IPS-NIHi11 (cell line): ENCODE measurements at places on chromosomes 6 and 20.

- no peak for DNase-seq
Measured at GRCh38 chr20:43662943-43663655, 3.8 kb upstream of the MYBL2 start.

DNA sequence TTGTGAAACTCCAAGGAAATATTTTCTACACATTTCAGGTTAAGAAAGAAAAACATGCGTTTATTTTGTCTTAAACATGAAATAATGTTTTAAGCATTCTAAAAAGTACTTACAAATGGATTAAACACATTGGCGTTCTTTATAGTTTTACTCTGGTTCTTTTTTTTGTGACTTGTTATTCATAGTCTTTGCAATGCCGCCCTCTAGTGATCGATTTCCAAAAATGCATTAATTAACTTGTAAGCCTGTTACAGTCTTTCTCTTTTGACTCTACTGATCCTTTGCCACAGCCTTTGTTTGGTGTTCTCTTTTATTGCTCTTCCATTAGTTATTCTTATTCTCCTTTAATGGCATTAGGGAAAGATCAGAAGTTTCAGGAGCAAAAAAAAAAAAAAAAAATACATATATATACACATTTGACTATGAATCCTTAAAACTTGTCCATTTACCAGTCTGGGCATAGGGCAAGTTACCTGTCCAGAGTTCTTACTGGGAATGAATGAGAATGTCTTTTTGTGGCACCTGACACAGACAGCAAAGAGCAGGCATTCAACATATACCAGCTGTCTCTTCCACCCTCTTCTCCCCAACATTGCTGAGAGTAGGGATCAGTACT is 59.9 kb downstream of the MACROD2 start:
- DNase-seq = peak; percentile 37

GRCh38 chr20:24460712-24461111 is 8.7 kb upstream of the SYNDIG1 start:
- no peak for DNase-seq

DNA sequence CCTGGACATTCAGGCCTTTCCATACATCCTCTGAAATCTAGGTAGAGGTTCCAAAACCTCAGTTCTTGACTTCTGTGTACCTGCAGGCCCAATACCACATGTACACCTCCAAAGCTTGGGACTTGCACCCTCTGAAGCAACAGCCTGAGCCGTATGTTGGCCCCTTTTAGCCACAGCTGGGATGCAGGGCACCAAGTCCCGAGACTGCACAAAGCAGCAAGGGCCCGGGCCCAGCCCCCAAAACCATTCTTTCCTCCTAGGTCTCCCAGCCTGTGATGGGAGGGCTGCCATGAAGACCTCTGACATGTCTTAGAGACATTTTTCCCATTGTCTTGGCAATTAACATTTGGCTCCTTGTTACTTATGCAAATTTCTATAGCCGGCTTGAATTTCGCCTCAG is 107.4 kb upstream of the FRMD1 start:
- no peak for DNase-seq

- no peak for DNase-seq
Measured at GRCh38 chr20:39775110-39775509, 813.0 kb downstream of the DHX35 start.

DNA sequence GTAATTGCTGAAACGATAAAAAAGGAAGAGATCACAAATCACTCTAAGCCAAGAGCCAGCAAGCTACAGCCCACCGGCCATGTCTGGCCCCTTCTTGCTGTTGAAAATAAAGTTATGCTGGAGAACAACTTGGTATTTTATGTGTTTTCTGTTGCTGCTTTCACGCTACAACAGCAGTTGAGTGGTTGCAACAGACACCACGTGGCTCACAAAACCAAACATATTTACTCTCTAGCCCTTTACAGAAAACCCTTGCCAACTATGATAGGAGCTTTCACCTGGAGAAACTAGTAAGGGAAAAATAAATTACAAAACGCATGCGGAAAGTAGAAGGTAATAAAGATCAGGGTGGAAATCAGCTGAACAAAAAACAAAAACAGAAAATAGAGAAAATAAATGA is 41.1 kb upstream of the SLCO4A1 start:
- DNase-seq = no peak

- DNase-seq = no peak
Measured at GRCh38 chr6:135380793-135381192, 116.7 kb downstream of the AHI1 start.

DNA sequence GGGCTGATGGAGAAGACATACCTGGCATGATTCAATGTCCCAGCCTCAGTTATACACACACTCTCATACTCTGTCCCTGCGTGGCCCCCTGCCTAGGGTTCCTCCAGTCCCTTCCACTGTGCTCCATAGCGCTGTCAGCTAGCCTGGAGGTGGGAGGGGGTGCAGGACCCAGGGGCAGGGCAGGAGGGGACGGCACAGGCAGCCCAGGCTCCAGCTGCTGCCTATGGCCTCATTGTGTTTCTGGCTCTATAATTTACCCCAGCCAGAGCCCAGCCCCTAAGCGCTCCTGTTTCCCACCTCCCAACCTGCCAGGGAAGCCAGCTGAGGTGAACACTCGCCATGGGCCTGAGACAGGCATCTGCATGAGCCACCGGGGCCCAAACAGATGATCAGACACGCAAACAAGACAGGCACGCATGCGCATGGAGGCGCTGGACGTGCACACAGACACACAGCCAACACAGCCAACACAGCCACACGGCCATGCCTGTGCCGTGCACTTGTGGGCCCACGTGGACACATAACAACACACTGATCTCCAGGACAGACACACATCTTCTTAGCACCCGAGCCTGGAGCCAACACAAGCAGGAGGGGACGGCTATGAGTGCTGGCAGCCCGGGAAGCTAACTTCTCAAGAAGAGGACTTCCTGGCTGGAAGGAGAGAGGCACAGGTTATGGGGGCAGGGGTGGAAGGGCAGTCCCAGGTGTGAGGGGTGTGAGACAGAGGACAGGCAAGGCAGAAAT is 124.9 kb downstream of the GRM4 start:
- DNase-seq = no peak

GRCh38 chr6:134176264-134176975 is 124.0 kb upstream of the SLC2A12 start:
- DNase-seq = peak; percentile 35

DNA sequence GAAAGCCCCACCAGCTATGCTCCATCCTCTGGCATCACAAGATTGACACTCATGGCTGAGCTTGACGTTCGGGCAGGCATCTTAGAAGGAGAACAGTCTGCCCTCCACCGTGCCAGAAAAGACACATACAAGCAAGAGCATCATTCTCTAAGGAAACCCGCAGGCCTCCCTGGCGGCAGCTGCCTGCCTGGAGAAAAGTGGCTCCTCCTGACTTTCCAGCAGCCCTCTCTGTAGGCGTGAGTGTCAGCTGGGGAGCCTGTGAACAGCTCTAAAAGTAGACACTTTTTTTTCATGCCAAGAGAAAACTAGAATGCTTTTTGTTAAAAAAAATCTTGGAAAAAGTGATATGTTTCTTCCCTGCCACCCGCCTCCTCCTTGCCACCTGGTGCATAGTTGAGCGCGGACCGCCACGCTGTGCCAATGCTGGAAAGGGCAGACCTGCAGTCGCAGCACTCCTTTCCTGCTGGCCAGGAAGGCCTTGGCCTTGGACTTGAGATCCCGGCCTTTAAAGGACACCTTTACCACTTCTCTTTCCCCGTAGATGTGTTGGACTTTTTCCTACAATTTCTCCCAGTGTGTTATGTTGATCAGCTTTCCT is 29.7 kb upstream of the INSM1 start:
- no peak for DNase-seq

DNA sequence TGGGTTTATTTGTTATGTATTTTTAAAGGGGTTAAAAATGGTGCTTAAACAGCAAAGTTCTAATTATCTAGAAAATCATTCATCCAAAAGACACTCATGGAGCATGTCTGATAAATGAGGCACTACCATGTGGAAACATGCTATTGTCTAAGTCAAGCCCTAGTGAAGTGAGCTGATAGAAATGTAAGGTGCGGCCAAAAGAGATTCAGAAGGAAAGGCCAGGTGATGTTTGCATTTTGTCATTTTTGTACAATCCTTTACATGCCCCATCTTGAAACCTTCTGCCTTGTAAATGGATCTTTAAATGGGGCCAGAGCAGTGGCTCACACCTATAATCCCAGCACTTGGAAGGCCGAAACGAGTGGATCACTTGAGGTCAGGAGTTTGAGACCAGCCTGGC is 77.3 kb downstream of the PLCG1 start:
- no peak for DNase-seq

DNA sequence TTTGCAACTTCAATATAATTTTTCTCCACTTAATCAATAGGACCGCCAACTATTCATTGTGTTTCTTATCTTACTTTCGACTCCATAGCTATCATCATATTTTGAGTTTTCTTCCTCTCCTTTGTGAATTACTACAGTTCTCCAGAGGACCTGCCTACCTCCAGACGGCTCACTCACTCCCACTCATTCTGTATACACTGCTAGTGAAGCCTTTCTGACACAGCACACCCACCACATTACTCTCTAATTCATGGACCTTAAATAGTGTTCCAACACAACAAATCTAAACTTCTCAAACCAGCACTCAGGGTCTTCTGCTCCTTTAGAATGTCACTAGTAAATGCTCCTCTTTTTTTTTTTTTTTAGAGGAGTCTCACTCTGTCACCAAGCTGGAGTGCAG is 23.8 kb downstream of the FKBP5 start:
- no peak for DNase-seq

DNA sequence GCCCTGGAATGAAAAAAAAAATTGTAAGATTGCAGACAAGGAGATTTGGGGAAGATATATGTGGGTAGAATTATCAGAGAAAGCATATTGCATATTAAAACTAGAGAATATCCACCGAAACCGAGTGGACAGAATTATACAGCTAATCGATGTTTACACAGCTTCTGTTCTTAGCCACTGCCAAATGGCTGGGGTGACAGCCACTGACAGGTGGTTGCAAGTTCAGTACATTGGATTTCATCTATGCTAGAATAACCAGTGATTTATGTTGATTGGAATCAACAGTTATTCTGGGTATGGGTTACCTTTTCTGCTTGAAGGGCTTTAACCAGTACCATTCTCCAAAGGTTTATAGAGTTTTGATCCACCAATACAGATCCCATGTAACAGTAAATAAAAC is 48.4 kb upstream of the THEMIS start:
- no peak for DNase-seq

DNA sequence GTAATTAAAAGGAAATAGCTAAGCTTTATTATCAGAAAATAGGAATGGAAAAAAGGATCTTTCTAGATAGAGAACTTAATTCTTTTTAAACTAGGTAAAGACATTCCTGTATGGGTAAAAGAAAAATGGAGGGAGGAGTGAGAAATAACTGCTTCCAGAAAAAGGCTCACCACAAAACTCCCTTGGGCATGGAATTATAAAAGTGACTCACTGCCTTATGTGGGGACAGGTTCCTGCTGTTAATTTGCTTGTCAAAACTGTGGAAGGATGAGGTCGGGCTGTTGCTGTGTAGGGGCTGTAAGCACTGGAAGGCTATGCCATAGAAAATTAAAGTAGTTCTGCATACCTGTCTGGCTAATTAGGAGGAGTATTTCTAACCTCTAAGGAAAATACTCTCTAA is 158.7 kb downstream of the UBE3D start:
- no peak for DNase-seq

- no peak for DNase-seq
Measured at GRCh38 chr6:108665495-108666196, 104.9 kb downstream of the FOXO3 start.

DNA sequence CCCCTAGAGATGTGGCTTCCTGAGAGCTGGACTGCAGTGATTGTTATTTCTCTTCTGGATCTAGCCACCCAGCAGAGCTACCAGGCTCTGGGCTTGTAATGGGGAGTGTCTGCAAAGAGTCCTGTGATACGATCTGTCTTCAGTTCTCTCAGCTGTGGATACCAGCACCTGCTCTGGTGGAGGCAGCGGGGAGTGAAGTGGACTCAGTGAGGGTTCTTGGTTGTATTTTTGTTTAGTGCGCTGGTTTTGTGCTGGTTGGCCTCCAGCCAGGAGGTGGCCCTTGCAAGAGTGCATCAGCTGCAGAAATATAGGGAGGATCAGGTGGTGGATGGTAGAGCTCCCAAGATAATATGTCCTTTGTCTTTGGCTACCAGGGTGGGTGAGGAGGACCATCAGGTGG is 33.7 kb downstream of the PAX1 start:
- DNase-seq = no peak

GRCh38 chr6:162825597-162825996 is 97.8 kb downstream of the PACRG start:
- no peak for DNase-seq

DNA sequence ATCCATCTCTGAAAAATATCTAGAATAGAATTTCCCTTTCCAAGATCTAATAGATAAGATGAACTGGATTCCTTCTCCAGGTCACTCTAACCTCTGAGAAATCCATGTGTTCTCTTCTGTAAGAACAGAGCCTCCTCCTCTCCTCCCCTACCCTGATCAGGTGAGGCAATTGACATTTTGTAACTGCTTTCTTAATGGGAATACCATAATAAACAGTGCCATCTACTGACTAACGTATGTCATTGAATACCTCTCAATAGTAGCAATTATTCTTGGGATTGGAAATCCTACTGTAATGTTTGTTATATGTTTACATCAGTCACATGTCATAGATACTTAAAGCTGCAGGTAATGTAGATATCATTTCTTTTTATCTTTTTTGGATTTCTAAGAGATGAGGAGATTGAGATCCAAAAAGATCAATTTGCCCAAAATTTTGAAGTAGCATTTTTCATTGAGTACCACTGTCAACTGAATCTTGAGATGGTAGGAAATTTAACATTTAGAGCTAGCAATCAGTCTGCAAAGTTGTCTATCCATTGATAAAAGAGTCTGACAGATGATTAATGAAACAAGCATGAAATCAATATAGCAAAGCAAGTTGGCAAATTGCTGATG is 365.8 kb upstream of the HSF2 start:
- peak; percentile 71 for DNase-seq

GRCh38 chr20:5737966-5738365 is 12.2 kb upstream of the SHLD1 start:
- DNase-seq = no peak

DNA sequence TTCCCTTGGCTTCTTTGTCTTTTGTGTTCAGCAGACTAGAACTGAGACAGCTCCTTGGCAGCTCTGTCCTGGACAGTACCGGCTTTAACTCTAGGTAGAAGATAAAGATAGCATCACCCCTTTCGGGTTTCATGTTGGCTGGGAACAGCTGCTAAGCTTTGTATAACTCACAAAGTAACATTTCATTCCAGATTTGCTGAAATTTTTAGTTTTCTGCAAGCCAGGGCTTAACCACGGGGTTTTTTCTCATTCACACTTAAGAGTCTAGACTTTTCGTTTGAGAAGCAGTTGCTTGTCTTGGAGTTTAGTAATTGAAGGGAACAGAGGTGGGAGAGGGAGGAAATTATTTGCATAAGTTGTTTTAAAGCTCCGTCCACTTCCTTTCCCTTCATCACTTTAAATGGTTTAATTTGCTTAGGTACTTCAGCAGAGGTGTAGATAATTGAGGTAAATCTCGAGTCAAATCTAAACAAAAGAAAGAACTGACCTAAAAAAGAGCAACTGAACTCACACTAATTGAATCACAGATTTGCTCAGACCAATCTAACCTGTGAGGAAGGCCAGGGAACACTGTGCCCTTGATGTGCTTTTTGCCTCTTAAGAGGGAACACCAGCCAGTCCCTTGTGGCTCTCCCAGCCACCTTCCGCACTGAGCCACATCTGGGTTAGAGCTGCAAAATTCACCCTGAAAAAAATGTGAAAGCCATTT is 48.3 kb downstream of the RREB1 start:
- no peak for DNase-seq

- peak; percentile 88 for DNase-seq
Measured at GRCh38 chr20:59495894-59496510, 108.3 kb upstream of the PHACTR3 start.
